ENCODE measurements at places on chromosomes 2 and 18.

DNA sequence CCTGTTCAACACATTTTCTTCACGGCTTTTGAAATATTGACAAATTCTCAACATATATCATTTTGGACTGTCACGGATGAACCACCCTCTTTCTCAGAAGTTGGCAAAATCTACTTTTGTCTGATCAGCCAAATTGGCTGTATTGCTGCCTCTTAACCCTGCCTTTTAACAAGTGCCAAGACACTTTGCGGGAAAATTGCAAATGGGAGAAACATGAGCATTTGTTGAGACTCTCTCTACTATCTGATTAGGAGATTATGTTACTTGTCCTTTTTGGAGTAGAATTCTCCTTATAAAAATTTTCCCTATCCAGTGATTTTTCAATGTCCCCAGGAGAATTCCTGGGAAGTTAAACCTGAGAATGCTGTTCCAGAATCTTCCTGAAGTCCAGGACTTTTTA lies 256.2 kb upstream of the ZSWIM2 start:
- DNase-seq: no peak

DNA sequence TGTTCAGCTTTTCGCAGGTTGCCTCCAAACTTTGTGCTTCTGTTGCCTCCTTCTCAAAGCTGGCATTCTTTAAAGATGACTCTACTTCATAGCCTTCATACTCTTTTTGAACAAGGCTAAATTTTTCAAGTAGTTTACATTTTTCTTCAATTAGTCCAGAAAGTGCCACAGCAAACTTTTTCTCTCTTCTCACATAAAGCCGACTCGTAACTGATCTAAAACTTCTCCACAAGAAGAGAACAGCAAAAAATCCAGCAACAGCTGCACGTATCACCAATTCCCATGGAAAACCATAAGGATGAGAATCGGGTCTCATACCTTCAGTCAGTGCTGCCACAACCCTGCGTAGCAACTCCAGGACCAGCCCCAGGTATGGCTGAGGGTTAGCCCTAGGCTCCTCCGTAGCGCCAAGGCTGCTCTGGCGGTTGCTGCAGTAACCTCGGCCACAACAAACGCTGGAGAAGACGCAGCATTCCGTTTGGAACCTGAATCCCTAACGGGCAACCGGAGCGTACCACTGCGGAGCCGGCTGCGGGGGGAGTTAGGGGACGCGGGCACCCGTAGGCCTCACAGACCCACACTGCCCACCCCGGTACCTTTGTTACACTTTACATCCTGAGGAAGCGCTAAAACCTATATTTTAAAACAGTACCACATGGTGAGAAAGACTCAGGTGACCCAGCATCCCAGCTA lies at the start of gene CTAGE1:
CTAGE1 (minus strand) TSS at position 420 of the 693 bp plus-strand sequence; CDS start at position 316, 104 bp downstream.
- no peak for DNase-seq

- DNase-seq: no peak
These were observed 68.0 kb upstream of the NETO1 start for GRCh38 chr18:72935744-72936143.

DNA sequence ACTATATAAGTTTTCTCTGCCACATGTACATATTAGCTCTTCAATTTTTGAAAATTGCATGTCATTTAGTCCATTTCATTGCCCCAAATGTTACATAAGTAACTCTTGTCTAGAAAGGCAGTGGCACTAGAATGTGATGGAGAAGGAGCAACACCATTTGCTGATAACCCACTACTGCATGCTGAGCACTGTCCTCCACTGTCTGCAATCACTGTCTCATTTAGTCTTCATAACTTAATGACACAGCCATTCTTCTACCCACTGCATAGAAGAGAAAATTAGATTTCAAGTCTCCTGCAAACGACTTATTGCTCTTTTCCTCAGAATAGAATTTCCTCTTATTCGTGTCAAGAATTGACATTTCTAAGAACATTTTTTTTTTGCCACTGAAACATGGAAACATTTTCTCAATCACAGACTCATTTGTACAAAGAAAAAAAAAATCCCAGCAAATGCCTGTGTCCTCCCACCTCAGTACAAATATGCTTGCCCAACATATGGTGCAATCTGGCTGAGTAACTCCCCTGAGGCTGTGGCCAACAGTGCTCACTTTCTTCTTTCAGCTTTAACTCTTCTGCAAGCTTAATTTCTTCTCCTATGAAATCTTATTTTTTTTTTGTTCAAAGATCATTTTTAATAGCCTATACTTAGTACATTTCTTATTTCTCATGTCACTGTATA lies 768.6 kb upstream of the HS6ST1 start:
- DNase-seq: no peak

DNA sequence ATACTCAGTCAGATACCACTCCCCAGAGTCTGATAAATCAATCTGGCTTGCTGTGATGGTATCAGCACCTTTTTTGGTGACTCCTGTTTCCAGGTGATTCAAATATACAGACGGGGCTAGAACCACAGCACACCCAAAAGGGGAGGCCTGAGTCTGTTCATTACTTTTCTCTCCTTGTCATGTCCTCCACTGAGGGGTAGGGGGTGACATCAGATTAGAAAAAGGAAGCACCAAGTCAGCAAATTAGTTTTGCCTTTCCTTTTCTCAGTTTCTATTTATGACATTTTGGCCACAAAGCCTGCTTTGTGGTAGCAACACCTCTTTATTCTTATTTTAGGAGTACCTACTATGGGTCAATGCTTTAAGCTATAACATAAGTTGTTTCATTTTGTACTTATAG lies 127.4 kb downstream of the CCDC102B start:
- DNase-seq: no peak

DNA sequence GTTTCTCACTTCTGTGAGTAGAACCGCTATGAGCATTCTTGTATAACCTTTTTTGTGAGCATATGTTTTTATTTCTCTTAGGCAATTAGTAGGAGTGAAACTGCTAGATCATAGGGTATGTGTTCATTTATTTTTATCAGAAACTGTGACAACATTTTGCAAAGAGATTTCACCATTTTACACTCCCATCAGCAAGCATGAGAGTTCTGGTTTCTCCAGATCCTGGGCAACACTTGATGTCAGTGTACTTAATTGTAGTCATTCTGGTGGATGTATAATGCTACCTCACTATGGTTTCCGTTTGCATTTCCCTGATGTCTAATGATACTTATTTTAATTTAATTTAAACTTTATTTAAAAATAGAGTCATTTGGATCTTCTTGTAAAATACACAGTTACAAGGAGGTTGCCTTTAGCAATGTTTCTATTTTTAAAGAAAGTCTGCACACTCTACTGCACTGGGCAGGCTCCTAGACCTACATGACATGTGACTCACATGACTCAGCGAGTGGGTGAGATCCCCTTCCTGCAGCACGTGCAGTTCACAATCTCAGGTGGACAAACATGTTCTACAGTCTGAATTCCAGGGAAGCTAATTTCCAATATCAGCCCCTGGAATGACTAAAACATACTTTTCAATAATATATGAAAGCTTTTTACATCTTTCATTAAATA lies 127.0 kb upstream of the BCL2L11 start:
- no peak for DNase-seq

DNA sequence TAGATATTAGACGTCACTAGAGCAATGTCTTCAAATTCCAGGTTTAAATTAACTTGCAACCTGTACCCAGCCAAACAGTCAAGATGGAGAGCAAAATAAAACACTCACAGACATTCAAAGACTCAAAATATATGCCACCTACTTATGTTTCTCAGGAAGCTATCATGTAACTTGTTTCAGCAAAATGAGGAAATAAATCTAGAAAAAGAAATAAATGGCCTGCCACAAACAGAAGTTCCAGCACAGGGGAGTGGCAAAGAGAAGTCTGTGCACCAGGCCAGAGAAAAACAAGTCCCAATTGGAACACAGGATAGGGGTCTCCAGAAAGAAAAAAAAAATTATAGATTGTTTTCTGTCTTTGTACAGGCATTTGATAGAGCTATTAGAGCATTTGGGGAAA lies 96.7 kb downstream of the LRP2 start:
- DNase-seq: no peak

Measured in stimulated activated CD8-positive, alpha-beta memory T cell treated with anti-CD3 and anti-CD28 coated beads, Interleukin-4, amount 100 ng/mL, for 1 hour (primary cell).